ENCODE measurements at places on chromosomes 12 and 14.
A peak's percentile ranks its signal among the peaks of the same experiment; 100 is the strongest.

- no peak for DNase-seq
Observed at GRCh38 chr14:88023658-88024187, 18.8 kb downstream of the GPR65 start.

GRCh38 chr14:82492157-82492556, 958.5 kb upstream of the SEL1L start:
- no peak for DNase-seq

GRCh38 chr14:50977863-50978528, 33.7 kb upstream of the PYGL start:
- no peak for DNase-seq

DNA sequence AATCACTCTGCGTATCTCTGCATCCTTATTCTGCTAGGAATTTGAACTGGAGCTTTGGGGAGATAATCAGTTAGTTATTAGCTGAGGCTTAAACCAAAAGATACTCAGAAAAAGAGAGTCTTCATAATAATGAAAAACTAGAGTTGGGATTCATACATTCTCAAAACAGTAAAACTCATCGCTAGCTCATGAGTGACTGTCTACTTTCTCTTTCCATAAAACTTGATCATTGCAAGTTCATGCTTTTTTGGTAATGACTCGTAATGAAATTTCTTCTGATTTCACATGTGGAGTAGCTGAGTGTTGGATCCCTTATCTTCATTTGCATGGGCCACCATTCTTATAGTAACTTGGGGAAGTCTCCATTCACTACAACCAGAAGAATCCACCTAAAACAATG, 397.7 kb downstream of the PDZRN4 start:
- no peak for DNase-seq

GRCh38 chr12:113403435-113404415, at the start of gene SDS:
Gene SDS (minus strand): TSS chr12:113403887. CDS start chr12:113399708, 4,179 bp downstream.
- DNase-seq = no peak

DNA sequence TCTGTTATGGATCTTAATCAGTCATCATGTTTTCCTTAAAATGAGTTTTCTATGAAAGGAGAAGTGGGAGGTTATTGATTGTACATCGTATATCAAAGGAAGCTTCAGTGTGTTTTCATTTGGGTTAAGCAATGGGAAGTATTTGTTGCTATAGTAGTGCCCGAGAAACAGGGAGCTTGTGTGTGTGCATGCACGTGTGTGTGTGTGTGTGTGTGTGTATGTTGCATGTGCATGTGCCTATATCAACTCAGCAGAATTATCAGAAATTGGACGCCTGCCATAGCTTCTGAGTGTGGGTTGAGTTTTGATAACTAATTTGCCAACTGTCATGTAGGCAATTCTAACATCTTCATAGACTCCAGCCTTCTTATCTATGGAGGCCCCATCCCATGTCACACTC, 246.1 kb upstream of the CRY1 start:
- no peak for DNase-seq

- DNase-seq = no peak
Observed at GRCh38 chr12:70059373-70059772, 183.9 kb upstream of the CNOT2 start.

- peak; percentile 4 for DNase-seq
Observed at GRCh38 chr12:82527165-82527780, 159.4 kb upstream of the TMTC2 start.
